ENCODE measurements at places on chromosomes 5 and 9.

GRCh38 chr5:147482706-147483180, 27.1 kb downstream of the DPYSL3 start:
- no peak for DNase-seq

DNA sequence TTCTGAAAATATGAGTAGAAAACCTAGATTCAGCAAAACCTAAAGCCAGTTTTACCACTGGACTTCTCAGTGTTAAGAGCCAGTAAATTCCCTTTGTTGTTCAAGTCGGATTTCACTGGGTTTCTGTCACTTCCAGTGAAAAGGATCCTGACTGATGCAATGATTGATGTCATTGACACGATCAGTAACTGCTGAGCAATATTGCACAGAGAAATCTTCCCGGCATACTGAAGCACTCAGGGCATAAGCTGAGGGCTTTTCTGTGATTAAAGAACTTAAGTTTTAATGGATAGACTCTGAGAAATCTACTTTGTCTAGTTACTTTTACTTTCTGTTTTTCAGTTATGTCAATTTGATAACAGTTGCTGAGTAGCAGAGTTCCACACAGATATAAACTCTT, 61.9 kb downstream of the DENND1A start:
- no peak for DNase-seq

DNA sequence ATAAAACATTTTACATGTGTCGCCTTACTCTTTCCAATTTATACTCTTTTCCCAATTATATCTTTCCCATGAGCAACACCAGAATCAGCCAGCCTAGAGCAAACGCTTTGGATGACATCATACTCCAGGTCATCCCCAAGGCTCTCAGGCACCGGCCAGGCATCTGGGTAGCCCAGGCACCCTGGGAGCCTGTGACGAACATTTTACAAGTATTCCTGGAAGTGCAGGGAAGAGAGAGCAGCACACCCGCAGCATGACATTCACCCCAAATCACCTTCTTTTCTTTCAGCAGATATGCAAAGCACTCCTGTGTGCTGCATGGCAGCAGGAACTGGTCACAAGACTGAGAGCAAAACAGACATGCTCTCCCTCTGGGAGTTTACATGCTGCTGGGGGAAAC, 75.7 kb upstream of the SMIM23 start:
- DNase-seq = no peak

- no peak for DNase-seq
Observed at GRCh38 chr5:39080597-39081204, 6.5 kb upstream of the RICTOR start.

- no peak for DNase-seq
Observed at GRCh38 chr5:147413266-147413665, 96.6 kb downstream of the DPYSL3 start.

DNA sequence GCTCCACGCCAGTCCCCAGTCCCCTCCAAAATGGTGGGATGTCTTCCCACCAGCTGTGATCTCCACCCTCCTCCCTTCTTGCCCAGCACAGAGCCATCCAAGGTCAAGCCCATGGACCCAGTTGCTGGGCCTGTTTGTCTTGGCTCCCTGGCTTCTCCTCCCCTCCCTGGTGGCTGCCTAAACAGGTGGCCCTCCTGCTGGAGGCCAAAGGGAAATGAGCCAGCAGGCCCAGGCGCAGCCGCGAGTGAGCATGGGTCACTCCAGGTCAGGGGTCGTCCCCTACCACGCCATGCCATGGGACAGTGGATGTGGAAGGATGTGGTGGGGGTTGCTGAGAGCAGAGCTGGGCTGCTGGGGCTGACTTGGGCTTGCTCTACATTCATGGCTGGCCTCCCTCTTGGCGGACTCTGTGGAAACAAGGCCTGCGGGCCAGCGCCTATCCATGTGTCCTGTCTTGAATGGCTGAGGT, 33.6 kb downstream of the COL15A1 start:
- no peak for DNase-seq

GRCh38 chr5:65066387-65067146, 297.8 kb downstream of the CWC27 start:
- DNase-seq = no peak

- no peak for DNase-seq
Observed at GRCh38 chr5:52673495-52673894, 114.2 kb upstream of the ITGA1 start.

GRCh38 chr5:73638344-73639095, 12.5 kb downstream of the ARHGEF28 start:
- DNase-seq = no peak

DNA sequence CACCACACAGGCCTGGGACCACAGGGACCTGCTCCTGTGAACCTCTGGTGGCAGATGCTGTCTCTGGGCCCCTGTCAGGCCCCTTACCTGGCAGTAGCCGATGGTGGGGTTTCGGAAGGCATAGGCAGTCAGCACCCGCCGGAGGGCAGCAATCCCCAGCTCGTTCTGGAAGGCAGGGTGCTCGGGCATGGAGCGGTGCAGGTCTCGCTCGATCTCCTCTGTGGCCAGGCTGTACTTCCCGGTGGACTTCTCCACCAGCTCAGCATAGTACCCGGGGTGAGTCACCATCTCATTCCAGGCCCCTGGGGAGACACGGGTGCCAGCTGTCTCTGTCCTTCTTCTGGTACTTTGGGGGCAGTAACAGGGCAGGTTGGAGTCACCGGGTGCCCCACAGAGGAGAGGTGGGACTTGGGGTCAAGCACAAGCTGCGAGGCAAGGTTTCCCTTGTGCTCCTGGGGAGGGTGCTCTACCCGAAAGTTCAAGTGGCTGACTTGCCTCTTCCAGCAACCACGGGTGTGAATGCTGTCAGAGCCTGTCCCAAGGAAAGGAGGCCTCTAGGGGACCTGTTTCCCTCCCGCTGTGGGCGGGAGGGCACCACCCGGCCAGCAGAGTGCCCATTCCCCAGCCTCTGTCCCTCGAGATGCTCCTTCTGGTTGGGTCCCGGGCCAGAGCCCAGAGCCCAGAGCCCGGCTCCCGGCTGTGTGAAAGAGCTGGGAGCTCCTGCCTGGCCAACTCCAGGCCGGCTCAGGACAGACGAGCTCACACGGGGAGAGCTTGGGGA, 19.8 kb upstream of the MRNIP start:
- DNase-seq = no peak

DNA sequence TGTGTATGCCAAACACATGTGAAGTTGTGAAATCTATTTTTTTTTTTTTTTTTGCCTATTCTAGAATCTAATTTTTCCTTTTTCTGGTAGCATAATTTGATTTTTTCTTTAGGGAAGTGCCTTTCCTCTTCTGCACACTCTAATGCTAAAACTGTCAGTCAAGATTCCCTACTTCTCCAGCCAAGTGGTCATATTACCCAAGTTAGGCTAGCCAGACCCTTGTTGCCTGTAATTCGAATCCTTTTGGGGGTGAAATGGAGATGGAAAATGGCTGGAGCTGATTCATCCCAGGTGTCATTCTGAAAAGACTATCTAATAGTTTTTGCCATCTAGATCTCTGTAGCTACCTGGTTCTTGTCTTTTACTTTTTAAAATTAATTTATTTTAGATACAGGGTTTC, 24.8 kb upstream of the UBAP1 start:
- DNase-seq = no peak

All from stimulated activated CD8-positive, alpha-beta memory T cell treated with anti-CD3 and anti-CD28 coated beads, Interleukin-4, amount 100 ng/mL, for 4 hours (primary cell).